ENCODE measurements at places on chromosomes 3 and 15.

- DNase-seq: no peak
These were observed 120.0 kb upstream of the C15orf61 start for GRCh38 chr15:67400890-67401289.

- DNase-seq: peak; percentile 54
These were observed 30.0 kb downstream of the NBEAL2 start for GRCh38 chr3:47009225-47010110.

DNA sequence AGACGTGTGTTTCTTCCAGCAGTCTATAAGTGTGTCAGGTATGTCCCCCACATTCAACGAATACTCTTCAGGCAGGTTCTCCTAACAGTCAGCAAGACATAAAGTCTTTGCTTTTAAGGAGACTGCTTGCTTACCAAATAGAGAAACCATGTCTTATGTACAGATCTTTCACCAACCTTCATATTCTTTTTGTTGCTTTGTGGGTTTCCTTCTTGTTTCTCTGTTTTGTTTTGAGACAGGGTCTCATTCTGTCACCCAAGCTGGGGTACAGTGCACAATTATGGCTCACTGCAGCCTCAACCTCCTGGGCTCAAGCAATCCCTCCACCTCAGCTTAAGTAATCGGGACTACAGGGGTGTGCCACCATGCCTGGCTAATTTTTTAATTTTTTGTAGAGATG lies 14.3 kb downstream of the DYNC1LI1 start:
- DNase-seq: no peak

DNA sequence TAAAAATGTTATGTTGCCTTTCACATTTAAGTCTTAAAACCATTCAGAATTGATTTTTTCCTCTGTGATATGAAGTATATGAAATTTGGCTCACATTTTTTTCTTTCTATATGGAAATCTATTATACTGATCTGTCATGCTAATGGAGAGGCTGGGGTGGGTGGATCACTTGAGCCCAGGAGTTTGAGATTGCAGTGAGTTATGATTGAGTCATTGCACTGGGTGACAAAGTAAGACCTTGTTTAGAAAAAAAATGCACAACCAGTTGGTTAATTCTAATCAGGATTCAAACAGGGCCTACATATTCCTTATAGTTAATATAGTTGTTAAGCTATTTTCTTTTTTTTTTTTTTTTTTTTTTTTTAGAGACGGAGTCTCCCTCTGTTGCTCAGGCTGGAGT lies 230.5 kb downstream of the MFSD1 start:
- DNase-seq: no peak

DNA sequence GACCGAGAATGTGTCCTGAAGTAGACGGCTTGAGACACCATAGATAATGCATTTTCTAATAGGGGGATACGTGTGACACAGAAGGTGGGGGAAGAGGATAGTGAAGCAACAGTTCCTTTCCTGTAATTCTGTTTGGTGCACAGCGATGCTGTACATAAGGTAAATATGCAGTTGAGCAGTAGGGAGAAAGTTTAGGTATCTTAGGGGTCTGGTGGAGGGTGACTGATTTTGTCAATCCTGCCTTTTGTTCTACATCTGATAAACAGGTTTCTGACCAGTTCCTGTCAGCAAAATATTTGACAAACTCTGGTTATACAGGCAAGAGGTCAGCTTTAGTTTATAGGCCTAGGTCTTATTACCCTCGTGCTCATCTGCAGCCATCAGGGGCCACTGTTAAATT lies 71.3 kb downstream of the TRAK1 start:
- no peak for DNase-seq

DNA sequence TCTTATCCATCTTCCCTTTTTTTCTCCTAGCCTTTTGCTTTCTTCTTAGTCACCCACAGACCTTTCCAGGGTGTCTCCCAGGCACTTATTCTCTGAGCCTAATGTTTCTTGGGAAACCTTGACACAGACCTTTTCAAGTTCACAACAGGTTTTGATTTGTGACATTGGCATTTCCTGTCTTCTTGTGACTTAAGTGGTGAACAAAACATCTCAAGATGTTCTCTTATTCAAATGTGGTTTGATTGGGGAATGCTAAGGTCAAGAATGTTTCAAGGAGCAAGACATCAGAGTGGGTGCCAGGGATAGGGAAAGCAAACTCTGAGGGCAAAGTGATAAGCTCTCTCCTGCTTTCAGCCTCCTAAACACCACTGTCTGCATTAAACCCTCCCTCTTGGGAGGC lies 68.2 kb upstream of the GSK3B start:
- no peak for DNase-seq

DNA sequence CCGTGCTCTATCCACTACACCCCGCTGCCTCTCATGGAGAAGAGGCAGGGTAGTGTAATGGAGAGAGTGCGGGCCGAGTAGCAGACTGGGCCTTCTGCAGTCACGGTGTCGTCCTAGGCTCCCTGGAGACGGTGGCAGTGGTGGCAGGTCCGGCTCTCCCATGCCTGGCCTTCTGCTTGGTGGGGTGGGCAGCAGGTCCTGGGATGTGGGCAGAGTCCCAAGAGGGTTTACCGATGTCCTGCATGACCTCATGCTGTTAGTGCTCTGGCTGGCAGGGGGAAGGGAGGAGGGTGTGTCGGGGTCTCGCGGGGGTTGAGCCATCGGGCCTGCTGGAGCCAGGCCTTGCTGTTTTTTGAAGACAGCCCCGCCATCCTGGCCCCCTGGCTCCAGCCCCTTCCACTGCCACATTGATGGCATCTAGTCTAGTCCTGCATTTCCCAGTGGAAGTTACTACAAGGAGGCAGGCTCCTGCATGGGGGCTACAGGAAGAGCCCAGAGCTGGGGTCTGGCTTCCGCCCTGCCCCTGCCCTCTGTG lies 73.6 kb upstream of the SEC13 start:
- no peak for DNase-seq

DNA sequence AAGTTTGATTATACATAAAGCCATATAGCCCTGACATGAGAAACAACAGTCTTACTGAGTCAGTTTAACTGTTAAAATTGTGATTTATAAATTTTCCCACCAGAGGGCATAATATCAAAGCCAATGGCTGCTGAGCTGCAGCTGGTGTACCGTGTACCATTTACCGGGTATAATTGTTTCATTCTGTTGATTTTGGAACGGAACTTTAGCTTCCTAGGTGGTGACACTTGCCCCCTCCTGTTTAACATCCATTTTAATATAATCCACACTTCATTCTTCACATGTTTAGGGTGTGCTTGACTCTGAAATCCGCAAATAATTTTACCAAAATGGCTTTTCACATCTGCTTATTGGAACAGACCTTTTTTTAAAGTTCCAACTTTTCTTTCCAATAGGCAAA lies 72.8 kb downstream of the SLC9A9 start:
- DNase-seq: peak; percentile 87

DNA sequence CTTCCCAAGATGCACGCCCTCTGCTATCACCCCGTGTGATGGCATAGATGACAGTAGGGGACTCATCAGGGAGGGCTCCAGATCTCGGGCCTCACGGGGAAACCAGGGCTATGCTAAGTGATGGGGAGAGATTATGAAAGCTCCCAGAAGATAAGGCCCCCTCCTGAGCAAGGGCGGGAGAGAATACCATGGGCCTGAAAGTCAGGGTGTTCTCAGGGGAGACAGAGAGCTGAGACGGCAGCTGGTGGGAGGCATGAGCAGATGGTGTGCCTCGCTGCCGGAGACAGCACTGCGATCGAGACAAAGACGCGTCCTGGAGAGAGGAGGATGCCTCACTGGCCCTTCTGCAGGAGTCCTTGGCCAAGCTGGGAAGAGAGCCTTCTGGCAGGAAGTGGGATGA lies 106.5 kb upstream of the ADPGK start:
- no peak for DNase-seq

- DNase-seq: no peak
These were observed 61.7 kb upstream of the ITGA11 start for GRCh38 chr15:68493629-68494028.

DNA sequence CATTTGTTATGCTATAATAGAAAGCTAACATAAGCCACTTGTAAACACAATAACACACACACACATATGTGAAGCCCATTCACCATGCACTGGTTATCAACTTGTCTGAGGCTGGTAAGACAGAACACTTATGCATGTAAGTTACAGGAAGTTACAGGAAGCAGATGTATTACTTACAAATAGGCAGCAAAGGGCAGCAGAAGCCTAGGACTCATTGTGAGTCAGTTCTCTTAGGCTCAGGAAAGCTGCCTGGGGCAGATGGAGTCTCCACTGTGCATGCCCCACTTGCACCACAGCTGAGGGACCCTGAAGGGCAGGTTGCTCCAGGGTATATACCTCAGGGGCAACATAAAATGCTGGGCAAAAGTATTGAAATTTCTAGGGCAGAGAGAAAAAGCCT lies 748.8 kb upstream of the CCDC54 start:
- DNase-seq: no peak

- no peak for DNase-seq
These were observed 29.7 kb upstream of the SPATA12 start for GRCh38 chr3:57030721-57031120.

GRCh38 chr15:23576061-23576460 lies 10.6 kb downstream of the MKRN3 start:
- DNase-seq: no peak

GRCh38 chr15:67089217-67090193 lies 24.1 kb downstream of the SMAD3 start:
- DNase-seq: no peak

GRCh38 chr3:124266487-124266886 lies 274.6 kb upstream of the ROPN1 start:
- DNase-seq: peak; percentile 98

GRCh38 chr3:43036621-43037423 lies 57.7 kb downstream of the GASK1A start:
- no peak for DNase-seq

- DNase-seq: no peak
These were observed 225.8 kb downstream of the CGGBP1 start for GRCh38 chr3:87833039-87833377.

GRCh38 chr15:74312445-74313007 lies 54.9 kb downstream of the CYP11A1 start:
- peak; percentile 98 for DNase-seq

GRCh38 chr3:32172420-32172819 lies 66.0 kb downstream of the GPD1L start:
- no peak for DNase-seq

All from NCI-H2081 (cell line).